ENCODE measurements at places on chromosomes 13 and 19.

DNA sequence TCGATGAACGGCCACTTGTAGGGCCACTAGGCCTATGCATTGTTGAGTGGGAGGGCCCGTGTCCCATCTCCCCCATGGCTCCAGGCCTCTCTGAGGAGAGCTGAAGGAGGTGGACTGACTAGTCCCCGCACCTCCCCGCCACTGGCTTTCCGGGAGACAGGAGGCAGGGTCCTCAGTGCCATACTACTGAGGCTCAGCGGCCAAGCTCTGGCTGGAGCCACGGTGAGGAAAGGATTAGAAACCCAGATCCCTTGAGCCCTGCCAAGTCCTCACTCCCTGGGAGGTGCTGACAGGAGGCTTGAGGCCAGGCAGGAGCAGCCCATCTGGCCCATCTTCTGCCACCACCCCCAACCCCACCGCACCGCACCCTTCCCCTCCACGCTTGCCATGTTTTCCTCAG is 29.0 kb downstream of the CCDC8 start:
- DNase-seq, result no peak

- no peak for DNase-seq
Observed at GRCh38 chr19:7706188-7706954, 4.4 kb upstream of the FCER2 start.

DNA sequence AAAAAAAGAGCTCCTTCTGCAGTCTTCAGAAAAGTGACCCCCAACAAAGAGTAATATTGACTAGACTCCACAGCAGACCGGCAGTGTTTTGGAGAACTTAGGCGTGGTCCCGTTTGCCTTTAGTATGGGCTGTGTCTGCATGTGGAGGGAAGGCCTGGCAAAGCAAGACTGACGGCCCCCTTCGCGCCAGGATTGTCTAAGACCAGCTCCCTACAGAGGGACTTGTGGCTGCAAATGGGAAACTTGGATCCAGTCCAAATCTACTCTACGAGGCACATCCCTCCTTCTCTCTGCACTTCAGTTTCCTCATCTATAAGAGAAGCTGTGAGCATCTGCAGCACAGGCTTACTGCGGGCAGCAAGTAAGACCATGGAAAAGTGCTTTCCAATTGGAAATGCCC is 350.0 kb downstream of the ZNF536 start:
- DNase-seq, result no peak

- DNase-seq, result no peak
Observed at GRCh38 chr13:52903320-52903719, 54.9 kb upstream of the PCDH8 start.

- no peak for DNase-seq
Observed at GRCh38 chr13:111158136-111158805, 43.2 kb downstream of the ARHGEF7 start.

GRCh38 chr13:25971047-25971446 is 80.8 kb downstream of the SHISA2 start:
- DNase-seq, result no peak

GRCh38 chr13:43551897-43552456 is 234.8 kb downstream of the ENOX1 start:
- no peak for DNase-seq

DNA sequence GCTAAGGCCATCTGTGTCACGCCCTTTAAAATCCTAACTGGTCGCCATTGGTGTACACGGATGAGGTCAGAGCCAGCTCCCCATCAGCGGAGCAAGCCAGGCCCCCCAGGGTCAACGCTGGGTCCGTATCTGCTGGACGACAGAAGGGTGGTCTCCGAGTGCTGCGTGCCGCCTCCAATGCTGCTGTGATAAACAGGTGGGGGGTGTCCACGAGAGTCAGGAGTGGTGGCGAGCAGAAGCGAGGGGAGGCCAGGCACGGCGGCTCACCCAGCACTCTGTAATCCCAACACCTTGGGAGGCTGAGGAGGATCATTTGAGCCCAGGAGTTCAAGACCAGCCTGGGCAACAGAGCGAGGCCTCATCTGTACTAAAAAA is 30.8 kb upstream of the CACTIN start:
- no peak for DNase-seq

- DNase-seq, result no peak
Observed at GRCh38 chr13:96762876-96763275, 231.4 kb downstream of the OXGR1 start.

DNA sequence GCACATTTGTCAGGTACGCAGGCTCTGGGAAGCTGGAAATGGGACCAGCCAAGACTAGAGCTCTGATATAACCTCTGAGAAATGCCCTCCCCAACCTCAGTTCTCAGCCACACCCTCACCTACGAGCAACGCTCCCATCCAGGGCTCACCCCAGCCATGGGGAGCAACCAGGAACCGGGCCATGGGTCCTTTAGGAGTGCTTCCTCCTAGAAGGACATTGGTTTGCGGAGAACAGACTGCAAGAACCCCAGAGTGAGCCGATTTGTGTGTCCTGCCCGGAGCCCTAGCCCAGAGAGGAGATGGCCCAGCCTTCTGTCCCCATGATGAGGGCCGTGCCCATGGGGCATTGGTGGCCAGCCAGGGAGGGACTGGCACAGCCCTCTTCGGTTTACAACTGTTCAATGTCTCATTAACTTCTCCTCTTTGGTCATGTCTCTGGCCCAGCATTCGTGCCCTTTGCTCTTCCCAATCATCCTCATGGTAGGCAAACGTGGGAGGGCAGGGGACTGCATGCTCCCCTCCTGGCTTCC is 32.9 kb upstream of the IGSF23 start:
- no peak for DNase-seq

- no peak for DNase-seq
Observed at GRCh38 chr13:45779901-45780300, 71.7 kb downstream of the SIAH3 start.

- DNase-seq, result peak; percentile 82
Observed at GRCh38 chr19:47428177-47428894, 9.0 kb upstream of the MEIS3 start.

GRCh38 chr13:34523406-34523805 is 418.7 kb upstream of the NBEA start:
- no peak for DNase-seq

DNA sequence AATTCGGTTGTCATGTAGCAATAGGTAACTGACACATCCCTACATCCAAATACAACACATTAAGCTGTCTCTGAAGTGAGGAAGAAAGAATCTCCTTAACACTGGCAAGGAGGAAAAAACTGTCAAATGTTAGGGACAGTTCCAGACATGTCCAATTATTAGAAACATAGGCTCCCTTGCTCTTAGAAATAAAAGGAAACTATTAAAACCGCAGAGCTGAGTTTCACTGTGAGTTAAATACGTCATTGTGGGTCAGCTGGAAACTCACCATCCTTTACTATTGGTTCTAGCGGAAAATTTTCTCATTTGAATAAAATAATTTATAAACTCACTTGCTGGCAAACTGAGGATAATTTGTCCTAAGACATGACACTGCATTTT is 40.7 kb downstream of the STARD13 start:
- DNase-seq, result no peak

- no peak for DNase-seq
Observed at GRCh38 chr19:39568604-39569003, 28.6 kb upstream of the EID2 start.

- DNase-seq, result no peak
Observed at GRCh38 chr19:48866692-48867091, 1.7 kb downstream of the PLEKHA4 start.

DNA sequence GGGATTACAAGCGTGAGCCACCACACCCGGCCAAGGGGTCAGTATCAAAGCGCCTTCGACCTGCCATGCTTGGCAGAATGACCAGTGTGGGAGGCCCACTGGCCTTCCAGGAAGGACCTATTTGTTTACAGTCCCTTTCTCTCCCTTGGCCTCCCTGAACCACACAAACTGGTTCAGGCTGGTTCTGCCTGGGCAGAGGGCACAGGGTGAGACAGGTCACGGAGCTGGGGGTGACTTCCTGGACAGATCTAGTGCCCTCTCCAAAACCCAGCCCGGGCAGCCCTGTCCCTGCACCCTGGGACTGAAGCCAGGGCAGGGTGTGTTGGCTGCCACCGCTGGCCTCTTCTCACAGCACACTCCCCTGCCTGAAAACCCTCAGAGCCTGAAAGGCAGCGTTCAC is 11.3 kb downstream of the PLEKHF1 start:
- DNase-seq, result peak; percentile 18

DNA sequence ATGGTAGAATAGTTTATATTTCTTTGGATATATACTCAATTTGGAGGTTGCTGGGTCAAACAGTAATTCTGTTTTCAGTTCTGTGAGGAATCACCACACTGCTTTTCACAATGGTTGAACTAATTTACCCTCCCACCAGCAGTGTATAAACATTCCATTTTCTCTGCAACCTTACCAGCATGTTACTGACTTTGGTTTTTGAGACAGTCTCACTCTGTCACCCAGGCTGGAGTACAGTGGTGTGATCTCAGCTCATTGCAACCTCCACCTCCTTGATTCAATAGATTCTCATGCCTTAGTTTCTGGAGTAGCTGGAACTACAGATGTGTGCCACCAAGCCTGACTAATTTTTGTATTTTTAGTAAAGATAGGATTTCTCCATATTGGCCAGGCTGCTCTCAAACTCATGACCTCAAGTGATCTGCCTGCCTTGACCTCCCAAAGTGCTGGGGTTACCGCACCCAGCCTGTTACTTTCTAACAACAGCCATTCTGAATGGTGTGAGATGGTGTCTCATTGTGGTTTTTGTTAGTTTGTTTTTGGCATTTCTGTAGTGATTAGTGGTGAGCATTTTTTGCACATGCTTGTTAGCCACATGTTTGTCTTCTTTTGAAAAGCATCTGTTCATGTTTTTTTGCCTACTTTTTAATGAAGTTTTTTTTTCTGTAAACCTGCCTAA is 12.5 kb downstream of the ZNF714 start:
- DNase-seq, result no peak

- no peak for DNase-seq
Observed at GRCh38 chr13:95182570-95183265, 118.5 kb downstream of the ABCC4 start.

DNA sequence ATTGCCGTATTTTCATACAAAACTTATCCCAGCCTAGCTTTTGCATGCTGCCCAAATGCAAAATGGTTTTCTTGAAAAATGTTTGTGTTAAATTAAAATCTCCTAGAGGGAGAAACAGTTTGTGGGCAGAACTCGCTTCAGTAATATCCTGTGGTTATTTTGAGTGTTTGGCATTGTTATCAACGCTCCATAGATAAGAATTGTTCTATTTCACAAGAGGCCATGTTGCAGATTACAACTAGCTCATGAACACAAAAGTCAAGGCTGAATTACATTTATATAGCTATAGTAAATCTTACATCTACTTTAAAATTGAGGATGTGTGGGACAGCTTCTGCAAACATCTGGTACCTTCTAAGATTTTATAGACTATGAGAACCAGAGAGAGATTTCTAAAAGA is 447.9 kb downstream of the DCT start:
- no peak for DNase-seq

- DNase-seq, result no peak
Observed at GRCh38 chr19:2415281-2415972, 12.0 kb downstream of the TIMM13 start.

DNA sequence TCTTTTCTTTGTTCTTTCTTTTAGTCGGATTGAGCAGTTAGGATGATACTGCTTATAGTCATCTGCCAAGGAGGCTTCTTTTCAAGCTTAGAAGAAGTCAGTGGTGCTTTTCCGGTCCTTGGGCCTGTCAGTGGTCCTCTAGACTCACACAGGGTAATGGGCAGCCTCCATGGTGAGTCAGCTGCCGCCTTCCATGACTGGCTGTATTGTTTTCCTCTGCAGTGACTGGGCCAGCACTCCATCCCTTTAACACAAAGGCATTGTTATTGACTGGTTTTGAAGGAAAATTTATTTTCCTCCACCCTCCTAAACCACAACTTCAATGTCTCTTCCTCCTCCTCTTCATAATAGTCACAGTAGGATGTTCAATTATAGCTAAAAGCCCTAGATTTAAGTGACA is 47.1 kb upstream of the CNMD start:
- no peak for DNase-seq

DNA sequence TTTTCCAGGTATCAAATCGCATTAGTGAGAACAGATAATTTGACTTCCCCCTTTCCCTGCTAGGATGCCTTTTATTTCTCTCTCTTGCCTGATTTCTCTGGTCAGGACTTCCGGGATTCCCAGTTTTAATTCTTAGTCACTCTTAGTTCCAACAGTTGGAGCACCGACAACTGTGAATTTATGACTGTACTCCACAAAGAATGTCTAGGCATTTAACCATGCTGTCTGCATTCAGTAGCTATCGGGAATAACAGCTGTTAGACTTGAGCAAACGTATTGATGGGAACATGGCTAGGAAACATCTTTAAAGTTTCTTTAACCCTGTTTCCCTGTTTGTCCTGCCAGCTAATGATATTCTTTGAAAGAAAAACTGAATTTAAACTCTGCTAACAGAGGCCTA is 14.1 kb upstream of the SPACA7 start:
- DNase-seq, result no peak
